ENCODE measurements at places on chromosomes 7 and 10. TPM values are rescaled to one million over a fixed set of nuclear protein-coding genes. Genes with fewer than 3 reads are reported as not detected.

The FXYD4 gene
- not detected for total RNA-seq

The VPS37D gene
- total RNA-seq = 0.16 TPM

The DGKB gene
- total RNA-seq = not detected

The ADAM8 gene
- total RNA-seq = 75.5 TPM

The SHH gene
- not detected for total RNA-seq

The ANKRD22 gene
- total RNA-seq = not detected

The HOXA9 gene
- total RNA-seq = not detected

The SYT15 gene
- 1.0 TPM for total RNA-seq

The GIGYF1 gene
- 42.1 TPM for total RNA-seq

The ERV3-1 gene
- total RNA-seq = 12.5 TPM

The STARD3NL gene
- 25.8 TPM for total RNA-seq

The SFRP5 gene
- total RNA-seq = 0.24 TPM
